NCI-H1694 treated with DMSO at 0.1 percent for 48 hours (cell line): ENCODE measurements at places on chromosomes 4 and X.

DNA sequence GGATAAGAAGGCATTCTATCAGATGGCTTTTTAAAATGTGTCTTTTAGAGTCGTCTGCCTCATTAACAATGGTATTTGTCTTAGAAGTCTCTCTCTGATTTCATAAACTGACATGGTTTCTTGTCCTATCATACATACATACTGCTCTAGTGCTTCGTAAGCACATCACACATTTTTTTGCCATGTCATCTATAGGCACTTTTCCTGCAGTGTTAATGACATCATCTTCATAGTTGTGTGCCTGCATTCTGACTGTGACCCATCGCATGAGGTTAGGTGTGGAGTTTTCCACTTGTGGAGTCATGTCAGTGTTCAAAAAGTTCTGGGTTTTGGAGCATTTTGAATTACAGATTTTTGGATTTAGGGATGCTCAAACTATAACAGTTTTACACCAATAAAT is 361.6 kb upstream of the SPOCK3 start:
- DNase-seq, result no peak

DNA sequence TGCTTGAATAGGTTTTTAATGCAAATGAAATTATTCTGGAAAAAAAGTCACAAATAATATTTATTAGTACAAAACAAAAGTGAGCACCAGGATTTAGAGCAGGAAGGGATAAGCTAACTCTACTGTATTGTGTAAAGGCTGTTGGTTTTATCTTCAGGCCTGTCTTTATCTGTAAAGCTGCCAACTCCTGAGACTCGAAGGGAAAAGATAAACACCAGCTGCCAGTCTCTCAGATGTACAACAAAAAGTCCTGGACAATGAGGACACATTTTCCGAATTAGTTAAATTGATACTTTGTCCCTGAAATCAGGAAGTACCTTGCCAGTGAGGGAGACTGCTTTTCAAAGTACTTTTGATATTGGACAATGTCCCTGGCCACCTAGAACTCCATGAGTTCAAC is 8.8 kb downstream of the DDX60 start:
- peak; percentile 37 for DNase-seq

DNA sequence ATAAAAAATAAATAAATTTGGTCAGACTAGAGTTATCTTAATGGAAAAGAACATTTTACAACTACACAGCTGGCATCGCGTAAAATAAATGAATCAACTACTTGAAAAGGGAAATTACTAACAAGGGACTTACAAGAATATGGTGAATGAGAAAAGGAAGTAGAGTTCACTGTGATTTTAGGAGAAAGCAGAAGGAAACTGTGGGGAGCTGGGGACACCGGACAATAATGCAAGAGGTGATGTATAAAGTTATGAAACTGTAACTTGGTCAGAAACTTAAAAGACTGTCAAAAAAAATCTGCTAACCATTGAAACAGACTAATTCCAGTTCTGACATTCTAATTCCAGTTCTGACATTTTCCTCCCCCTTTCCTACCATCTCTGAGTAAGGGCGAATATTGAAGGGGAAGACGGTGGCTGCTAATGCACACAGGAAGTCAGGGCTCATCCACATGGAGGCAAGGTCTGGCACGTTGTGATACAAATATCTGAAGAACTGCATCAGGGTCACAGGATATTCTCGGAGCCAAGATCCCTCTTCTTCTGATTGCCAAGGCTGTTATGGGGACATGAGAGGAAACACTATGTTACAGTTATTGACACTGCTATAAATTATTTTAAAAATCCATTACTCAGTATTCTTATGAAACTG is 170.5 kb downstream of the CDS1 start:
- DNase-seq, result no peak

DNA sequence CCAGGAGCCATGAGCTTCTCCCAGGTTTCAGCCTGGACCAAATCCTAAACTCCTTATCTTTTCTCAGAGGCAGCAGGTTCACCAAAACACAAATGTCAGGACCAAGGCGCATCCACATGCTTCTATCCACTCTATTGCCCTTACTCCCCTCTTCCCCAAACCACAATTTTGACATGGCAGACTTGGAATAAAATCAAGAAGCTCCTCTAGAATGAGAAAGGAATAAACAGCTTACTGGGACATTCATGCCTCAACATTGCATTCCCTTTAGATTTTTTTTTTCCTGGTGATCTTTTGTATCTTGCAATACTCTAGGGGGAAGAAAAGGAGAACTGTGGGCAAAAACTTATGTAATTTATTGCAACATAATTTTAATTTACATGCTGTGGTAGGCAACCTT is 119.1 kb downstream of the TSPAN5 start:
- no peak for DNase-seq

DNA sequence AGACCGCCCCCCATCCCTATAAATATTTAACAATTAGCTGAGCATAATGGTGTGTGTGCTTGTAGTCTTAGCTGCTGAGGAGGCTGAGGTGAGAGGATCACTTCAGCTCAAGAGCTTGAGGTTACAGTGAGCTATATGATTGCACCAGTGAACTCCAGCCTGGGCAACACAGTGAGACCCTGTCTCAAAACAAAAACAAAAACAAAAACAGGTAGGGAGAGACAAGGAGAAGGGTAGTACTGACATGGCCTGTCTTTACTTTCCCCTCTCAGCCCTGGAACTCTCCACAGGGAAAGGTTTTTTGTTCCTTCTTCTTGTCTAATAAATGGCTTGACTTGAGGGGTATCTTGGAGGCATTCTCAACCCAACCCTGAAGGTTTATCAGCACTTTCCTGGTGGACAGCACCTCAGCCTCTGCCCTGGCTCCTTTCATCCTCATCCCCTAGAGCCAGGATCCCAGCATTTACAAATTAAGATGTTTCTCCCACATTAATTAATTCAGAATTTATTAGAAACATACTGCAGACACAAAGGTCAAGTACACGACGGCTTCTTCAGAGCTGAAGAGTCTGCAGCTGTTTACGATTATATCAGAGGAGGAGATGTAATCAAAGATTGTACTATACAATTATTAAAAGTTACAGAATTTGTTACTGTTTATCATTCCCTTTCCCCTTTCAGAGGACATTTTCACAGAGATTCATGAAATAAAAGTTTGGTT is 131.8 kb downstream of the AFF1 start:
- DNase-seq, result no peak

GRCh38 chr4:101370663-101371210 is 23.4 kb upstream of the PPP3CA start:
- DNase-seq, result no peak

GRCh38 chr4:150297861-150298474 is 219.7 kb downstream of the DCLK2 start:
- peak; percentile 70 for DNase-seq

DNA sequence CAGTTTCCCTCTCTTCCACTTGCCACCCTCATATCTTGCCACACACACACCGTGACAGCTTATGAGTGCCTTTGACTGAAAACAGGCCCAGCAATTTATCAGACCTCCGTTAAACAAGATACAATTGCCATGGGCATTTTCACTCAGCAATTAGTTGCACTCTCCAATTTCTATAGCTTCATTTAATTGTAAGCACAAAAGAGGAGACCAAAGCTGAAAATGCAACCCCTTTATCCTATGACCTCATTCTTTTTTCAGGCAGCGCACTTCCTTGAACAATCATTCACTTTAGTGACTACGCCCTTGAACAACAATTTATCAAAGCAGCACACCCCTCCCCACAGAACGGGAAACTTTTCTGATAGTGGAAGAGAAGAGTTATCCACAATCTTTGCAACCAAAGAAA is 4.1 kb downstream of the POF1B start:
- DNase-seq, result no peak

DNA sequence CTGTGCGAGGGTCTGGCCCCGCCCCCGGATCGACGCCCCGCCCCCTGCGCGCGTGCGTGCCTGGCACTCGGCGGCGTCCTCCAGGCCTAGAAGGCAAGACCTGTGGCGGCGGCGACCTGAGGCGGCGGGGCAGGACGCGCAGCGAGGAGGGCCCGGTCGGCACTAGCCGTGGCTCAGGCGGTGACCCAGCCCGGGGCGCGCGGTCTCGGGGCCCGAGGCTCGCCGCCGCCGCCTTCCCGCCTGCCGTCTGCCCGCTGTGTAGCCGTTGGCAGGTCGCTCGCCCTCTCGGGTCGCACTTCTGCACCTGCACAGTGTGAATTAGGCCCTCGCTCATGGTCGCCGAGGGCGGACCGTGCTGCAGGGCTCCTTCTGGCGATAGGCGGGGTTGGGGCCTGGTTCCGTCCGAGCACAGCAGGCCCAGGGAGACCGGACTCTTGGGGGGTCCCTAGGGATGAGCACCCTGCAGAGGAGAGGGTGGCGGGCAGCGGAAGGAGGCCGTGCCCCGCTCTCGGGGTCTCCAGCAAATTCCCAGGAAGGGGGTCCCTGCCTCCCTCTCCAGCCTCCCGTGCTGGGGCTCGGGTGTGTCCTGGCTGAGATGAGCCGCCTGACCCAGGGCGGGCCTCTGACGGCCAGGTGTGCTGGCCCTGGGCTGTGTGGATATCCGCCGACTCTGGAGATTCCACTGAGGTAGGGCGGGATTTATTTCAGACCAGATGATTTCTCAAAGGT is 557 bp upstream of the FAM53A start:
- no peak for DNase-seq

DNA sequence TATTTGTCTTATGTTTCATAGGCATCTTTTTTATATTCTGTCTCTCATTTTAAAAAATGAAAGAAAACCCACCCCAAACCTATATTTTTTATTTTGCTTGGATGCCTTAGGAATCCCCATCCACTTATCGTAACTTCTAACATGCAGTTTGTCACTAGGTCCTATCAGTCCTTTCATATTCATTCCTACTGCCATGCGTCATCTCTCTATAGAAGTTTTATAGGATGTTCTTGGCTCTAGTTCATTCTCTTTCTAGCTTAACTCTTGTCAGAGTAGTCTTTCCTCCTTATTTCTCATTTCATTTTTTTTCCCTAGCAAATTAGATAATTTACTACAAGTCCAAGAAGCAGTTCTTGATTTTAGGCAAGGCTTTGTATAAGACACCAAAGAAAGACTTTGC is 92.7 kb downstream of the LARP1B start:
- DNase-seq, result no peak

- no peak for DNase-seq
Measured at GRCh38 chr4:25943312-25943711, 29.3 kb downstream of the SMIM20 start.

- DNase-seq, result no peak
Measured at GRCh38 chr4:140944572-140944971, 188.4 kb upstream of the TBC1D9 start.

DNA sequence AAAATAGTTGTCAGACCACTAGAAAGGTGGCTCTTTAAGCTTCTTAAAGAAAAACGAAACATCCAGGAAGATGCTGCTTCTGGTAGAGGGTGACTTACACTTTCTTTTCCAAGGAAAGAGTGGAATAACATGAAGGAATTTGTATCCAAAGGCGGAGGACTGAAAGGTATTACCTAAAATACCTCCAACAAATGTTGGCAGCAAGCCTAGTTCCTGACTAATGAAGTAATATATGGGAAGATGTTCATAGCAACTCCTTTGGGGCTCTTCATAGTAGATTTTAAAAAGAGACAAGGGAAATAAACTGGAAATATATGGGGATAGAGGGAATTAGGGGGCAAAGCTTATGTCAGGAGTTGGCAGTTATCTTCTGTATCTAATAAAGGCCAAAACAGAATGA is 116.2 kb downstream of the AASDH start:
- DNase-seq, result no peak
